ENCODE measurements at places on chromosomes 7 and 10.

DNA sequence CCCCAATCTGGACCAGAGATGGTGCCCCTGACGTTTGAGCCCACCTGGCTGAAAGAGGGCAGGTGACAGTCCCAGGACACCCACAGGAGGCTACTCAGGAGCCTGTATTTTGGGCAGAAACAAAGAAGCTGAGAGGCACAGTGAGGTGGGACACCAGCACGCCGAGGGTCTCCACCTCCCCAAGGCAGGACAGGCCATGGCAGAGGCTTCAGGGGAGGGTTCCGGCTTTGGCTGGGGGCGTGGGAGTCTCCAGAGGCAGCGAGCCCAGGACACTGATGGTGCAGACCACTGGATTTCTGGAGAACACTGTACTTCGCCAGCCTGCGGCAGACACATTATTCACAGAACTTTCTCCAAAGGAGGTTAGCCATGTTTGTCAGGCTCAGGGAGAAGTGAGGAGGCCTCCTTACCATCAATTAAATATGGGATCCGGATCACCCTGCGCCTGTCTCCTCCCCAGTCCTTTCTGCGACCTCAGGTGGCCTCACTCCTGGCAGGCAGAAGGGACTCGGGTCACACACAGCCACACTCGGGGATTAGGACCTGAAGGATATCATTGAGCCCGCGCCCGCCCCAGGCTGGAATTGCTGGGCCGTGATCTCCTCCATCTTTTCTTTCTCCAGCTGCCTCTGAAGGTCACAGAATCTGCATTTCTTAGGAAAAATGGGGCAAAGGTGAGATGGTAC, 98.3 kb downstream of the MKI67 start:
- DNase-seq, result no peak

DNA sequence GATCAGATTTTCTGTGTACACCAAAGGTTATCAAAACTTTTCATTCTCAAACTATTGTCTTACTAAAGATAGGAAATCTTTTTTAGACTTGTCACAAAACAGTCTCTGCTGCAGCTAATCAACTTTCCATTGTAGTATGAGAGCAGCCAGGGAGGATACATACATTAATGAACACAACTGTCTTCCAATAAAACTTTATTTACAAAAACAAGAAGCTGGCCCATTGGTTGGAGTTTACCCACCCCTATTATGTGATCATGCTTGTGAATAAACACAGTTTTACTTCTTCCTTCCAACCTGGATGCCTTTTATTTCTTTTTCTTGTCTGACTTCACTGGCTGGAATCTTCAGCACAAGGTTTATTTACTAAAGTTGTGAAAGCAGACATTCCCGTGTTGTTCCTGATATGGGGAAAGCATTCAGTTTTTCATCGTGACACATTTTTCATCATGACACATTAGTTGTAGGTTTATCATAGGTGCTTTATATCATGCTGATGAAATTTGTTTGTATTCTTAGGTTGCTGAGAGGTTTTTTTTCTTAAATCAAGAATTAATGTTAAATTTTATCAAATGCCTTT, 98.5 kb upstream of the CDK13 start:
- no peak for DNase-seq

GRCh38 chr7:7848246-7848645, 120.3 kb upstream of the GLCCI1 start:
- DNase-seq, result peak; percentile 61

GRCh38 chr7:27210441-27211083, 10.7 kb upstream of the HOXA13 start:
- DNase-seq, result no peak

GRCh38 chr7:104992306-104992705, 21.7 kb upstream of the KMT2E start:
- no peak for DNase-seq

- DNase-seq, result no peak
Measured at GRCh38 chr10:31010062-31010461, 21.6 kb downstream of the ZNF438 start.

GRCh38 chr7:148701414-148701813, 2.7 kb downstream of the CUL1 start:
- DNase-seq, result no peak

- DNase-seq, result peak; percentile 77
Measured at GRCh38 chr10:110501142-110501937, 3.6 kb downstream of the DUSP5 start.

DNA sequence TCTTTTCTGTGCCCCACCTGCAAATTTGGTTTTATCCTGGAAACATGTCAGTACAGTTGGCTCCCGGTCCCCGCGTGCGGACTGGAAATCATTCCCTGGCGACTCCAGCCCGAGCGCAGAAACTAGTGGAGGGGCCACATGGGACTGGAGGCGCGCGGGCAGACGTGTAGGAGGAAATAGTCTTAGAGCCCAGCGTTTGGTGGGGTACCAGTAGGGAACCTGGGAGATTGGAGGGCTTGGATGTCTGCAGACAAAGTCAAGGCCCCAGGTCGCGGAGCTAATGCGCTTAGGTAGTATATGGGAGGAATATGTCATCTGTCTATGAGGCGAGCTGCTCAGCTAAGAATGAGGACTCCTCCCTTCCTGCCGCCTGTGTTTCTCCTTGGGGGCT, 1.3 kb downstream of the GALNT17 start:
- DNase-seq, result no peak

GRCh38 chr7:155698633-155699032, 54.2 kb downstream of the RBM33 start:
- no peak for DNase-seq

DNA sequence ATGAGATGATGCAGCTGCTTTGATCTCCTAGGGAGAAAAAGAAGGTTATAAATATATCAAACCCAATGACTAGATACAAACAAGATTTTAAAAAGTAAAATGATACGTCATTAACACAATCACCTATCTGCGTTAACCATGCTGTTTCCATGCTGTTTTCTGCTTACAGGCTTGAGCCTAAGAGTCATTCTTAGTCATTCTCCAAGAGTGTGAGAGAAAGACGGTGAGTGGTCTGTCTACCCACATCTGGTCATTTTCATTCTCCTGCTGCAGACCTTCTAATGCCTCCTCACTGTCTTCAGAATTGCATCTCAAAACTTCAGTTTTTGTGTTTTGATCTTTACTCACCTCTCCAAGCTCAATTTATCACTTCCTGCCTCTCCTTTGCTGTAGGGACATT, 98.0 kb upstream of the ELMO1 start:
- DNase-seq, result no peak

DNA sequence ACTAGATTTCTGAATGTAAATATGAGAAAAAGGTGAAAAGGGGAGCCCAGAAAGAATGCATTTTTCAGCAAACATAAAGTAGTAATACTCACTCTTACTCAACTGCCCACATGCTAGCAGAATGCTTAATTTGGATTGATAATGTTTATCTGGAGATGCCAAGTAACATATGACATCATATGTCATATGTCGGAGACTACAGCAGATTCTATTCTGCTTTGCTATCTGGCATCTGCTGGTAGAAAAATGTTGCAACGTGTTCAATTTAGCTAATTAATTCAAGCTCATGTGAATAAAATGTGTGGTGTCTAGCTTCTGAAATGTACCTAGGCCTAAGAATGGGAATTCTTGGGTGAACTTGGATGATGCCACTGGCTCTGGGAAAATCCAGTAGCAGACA, 4.5 kb downstream of the BBIP1 start:
- no peak for DNase-seq

DNA sequence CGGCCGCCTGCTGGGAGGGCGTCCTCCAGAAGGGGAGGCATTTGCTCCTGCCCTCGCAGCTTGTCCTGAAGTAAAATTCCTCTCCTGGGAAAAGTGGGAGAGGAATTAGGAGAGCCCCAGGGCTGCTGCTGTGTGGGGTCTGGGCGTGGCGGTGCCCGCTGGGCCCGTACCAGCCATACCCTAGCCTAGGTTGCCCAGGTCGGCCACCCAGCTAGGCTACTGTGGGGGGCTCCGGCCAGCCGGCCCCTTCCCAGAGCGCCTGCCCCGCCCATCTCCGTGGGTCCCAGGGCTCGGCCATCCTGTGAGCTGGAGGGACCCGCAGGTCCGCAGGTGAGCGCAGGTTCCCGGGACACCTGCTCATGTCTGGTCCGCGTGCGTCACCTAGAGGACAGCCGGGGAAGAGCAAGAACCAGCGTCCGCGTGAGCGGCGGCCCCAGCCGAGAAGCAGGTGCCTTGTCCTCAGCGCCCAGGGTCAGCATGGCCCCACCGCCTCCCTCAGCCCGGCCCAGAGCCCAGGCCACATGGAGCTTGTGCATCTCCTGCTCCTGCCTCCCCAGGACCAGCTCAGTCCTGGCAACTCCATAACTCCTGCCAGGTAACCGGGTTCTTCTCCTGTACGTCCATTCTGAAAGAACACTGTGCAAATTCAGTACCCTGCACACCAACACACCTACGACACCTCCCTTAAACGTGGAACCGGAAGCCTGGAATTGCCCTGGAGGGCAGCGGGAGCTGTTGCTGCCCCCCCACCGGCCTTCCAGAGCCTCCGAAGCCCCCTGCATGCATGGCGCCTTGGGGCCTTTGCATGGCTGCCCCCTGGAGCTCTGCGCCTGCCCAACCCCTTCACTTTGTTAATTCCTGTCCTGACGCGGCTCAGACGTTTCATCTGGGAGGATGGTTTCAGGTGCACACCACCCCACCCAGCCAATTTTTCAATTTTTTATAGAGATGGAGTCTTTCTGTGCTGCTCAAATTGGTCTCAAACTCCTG, 22.8 kb upstream of the FOXL3 start:
- DNase-seq, result no peak

DNA sequence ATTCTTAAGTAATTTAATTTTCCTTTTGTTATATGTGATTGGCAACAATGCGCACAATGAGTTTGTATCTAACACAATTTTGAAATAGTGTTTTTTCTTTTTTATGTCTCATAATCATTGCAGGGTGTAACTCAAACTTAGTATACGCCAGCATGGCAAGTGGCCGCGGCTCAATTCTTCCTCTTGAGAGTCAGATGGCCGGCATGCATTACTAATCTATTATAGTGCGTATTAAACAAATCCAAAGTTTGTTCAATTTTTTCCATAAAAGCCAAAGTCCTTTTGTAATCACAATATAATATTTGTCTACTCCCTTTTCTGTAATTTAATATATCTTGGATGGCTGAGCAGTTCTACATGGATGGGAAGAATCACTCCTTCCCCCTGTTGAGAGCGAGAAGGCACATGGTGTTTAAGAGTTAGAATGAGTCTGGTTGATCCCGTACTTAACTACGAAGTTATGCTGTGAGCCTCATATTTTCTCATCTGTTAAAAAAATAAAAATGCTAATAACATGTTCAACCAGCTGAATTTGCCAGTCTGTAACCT, 12.7 kb downstream of the EPDR1 start:
- DNase-seq, result no peak

DNA sequence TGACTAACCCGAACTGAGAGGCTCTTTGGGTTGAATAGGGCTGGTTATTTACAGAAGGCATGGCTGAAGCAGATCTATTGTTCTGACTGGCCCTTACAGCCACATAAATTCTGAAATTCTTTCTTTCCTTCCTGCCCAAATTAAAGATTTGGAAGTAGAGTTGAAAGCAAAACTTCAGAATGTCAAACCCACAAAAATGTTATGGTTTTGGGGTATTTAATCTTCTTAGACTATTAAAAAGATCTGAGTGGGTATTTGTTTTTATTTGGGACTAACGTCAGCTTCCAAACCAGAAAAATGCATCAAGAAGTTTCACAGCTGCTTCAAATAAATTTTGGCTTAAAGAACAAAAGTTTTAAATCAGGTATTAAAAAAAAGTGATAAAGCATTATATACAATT, 124.5 kb downstream of the AHR start:
- no peak for DNase-seq

DNA sequence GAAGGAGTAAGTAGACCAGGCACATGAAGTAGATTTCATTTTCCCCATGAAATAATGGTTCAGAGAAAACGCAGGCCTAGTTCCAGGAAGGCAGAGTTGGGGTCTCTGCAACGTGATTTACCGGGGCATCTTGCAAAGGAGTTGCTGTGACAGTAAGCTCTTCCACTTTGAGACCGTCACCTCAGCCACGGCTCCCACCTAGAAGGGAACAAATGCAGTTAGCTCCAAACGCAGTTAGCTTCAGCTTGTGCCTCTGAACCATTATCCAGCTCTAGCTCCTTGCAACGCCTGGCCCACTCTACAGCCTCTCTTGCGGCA, 7.0 kb upstream of the MYO1G start:
- DNase-seq, result no peak

- no peak for DNase-seq
Measured at GRCh38 chr10:69679736-69680135, 49.7 kb downstream of the FAM241B start.

GRCh38 chr7:113504691-113505090, 386.3 kb upstream of the SMIM30 start:
- DNase-seq, result no peak

DNA sequence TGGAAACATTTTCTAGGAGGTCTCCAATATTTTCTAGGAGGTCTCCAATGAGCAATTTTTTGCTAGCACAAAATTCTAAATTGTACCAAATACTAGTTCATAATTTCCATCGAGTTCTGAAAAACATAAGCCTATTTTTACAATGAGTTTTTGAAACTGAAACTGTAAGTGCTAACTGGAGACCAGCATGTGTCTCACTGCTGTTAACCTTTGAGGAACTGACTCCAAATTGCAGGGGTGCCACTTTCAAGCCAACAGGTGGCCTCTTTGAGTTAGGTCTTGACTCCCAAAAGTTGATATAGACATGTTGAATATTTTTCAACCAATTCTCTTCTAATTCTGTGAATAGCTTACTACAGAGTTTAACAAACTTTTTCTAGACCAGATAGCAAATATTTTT, 58.8 kb downstream of the CAV1 start:
- peak; percentile 98 for DNase-seq

DNA sequence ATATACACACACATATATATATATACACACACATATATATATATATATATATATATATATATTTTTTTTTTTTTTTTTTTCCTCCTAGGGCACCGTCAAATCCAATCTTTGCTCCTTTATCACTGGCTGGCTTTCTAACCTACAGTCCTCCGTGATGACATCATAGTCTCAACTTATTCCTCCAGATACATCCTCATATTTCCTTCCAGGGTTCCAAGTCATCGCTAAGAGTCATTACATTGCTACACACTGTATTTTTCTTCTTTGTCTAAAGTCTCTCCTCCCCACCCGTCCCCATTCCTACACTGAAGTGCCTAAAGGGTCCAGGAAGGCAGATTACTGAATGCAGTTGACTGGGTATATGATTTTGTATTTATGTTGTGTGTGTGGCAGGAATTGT, 1.1 kb upstream of the FAM200A start:
- no peak for DNase-seq
